Sigmoid colon (tissue), 7 donors: ENCODE measurements at places on chromosomes 13 and 19.

- DNase-seq, result no peak
These were observed 80.4 kb downstream of the INSR start for GRCh38 chr19:7213628-7214323.

DNA sequence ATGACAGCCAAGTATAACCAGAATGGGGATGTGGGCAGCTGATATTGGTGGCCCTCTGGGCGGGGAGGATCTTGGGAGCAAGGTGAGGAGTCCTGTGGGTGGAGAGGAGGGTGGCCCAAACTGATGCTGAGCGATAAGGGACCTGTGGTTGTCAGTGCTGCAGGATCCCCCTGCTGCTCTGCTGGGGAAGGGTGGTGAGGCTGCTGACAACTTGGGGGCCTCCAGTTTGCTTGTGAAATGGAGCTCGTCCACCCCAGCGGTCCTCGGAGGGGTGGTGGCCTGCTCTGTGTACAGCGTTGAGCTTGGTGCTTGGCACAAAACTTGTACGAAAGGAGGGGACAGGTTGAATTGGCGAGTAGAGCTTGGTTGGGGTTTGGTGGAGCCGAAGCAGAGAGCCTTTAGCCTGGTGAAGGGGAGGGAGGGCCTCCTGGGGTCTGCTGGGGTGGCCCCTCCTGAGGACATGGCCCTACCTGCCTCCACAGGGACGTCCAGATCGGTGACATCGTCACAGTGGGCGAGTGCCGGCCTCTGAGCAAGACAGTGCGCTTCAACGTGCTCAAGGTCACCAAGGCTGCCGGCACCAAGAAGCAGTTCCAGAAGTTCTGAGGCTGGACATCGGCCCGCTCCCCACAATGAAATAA is 2.9 kb downstream of the RPS11 start:
- DNase-seq, result no peak

- no peak for DNase-seq
These were observed 57.1 kb downstream of the KL start for GRCh38 chr13:33073338-33073737.

DNA sequence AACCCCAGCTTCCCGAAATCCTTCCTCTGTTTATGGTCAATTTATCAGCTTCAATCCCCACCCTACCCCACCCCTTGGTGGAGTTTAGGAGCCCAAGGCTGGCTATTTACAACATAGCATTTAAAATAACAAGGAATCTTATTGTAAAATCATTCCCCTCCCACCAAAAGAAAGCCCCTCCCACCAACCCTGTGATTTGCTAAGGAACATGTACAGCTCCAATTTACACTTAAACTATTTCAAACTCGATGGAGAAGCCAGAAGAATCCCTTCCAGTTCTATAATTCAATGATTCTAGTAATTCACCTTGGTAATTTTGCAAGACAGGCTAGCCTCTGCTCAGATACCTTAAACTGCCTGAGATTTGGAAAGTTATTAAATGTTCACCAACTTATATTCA is 3.0 kb downstream of the LATS2 start:
- no peak for DNase-seq

GRCh38 chr19:38928391-38929001 is 2.1 kb downstream of the SARS2 start:
- DNase-seq, result no peak
